Effector memory CD4-positive, alpha-beta T cell (primary cell): ENCODE measurements at places on chromosomes 2 and 18.

- DNase-seq: no peak
These were observed 58.8 kb downstream of the GPC1 start for GRCh38 chr2:240494194-240494793.

DNA sequence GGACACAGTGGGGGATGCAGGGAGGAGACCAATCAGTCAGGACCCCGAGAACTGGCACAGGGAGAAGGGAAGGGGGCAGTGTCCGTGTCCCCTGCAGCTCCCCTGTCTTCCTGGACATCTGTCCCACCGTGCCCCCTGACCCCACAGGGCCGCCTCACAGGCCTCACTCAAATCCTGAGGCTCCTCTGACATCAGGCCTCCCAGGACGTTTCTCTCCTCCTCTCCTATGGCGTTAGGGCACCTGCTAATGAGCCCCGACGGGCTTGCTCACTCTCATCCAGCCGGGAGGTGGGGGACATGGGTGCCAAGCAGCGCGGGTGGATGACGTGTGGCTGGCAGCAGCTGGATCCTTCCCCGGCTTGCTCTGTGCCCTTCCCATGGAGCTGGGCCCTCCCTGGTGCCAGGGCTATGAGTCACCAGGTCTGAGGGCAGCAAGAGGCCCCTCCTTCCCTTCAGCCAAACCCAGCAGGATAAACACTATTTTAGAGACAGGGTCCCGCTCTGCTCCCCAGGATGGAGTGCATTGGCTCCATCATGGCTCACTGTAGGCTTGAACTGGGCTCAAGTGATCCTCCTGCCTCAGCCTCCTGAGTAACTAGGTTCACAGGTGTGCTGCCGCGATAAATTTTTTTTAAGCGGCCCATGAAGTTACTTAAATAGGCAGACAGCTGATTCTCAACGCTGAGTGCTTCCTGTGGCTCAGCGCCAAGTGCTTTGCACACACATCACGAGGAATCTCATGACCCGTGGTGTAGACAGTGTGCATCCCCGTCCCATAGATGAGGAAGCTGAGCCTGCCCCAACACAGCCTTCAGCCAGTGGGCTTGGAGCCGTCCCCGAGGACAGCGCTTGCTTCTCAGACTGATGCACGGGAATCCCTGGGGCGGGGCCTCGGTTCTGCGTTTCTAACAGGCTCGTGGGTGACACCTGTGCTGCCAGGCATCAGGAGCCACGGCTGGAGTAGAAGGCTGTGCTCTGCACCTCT is 64.5 kb upstream of the HDAC4 start:
- no peak for DNase-seq

DNA sequence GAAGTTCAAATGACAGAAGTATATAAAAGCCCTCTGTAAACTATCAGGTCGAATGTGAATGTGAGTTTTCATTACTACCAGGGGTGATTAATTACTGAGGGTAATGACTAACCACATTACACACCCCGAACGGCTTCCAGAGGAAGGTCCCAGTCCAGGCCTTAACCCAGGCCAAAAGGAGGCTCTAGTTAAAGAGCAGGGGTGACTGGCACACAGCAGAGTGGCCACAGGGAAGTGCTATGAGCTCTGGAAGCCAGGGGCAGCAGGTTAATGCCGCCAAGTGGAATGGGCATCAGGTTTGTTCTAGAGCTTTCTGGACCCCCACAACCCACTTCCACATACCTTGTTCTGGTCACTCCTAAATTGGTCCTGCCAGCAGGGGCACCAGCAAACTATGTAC is 87.7 kb downstream of the BCL11A start:
- DNase-seq: no peak

GRCh38 chr2:18299423-18300212 is 260.8 kb downstream of the RDH14 start:
- no peak for DNase-seq

GRCh38 chr2:234463626-234464290 is 33.1 kb downstream of the ARL4C start:
- DNase-seq: peak; percentile 63

DNA sequence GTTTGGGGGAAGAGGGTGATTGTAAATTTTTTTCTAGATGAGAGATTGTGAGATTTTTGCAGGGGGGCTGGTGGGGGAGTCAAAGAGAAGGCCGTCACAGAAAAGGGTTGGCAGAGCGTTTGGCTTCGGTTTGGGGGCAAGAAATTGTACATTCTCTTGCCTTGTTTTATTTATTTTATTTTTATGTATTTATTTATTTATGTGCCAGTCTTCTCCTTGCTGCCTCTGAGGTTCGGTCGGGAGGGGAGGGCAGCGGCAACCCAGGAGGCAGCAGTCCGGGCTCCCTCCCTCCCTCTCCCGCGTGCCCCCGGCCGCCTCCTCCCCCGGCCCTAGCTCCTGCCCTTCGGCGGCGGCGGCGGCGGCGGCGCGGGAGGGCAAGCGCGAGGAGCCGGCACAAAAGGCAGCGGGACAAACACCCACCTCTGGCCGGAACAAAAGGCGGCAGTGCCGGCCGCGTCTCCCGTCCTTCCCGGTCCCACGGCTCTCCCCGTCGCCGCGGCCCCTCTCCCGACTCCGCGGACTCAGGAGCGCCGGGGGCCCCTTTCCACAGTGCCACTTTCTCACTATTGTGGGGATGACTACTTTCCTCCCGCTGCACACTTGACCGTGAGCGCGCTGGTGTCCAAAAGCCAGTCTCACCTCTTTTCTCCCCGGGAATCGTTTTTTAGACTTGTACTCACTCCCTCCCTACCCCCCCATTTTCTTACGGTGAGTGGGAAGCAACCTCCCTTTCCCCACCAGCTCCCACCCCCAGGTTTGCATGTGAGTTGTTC is 1.2 kb downstream of the BCL11A start:
- no peak for DNase-seq

DNA sequence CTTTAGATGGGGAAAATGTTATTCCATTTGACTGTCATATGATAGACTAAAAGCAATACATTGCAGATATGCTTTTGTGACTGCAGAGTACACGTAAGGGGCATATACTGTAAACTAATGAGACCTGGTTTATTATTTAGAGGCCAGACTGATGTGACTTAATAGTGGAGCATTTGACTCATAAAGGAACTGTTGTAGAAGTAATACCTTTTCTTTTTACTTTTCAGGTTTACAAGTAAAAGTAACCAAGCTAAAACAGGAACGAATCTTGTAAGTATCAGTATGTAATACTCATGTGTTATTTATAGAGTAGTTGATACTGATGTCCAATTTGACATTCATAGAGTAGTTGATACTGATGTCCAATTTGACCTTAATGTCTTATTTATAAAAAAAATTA is 13.1 kb downstream of the RBBP8 start:
- DNase-seq: no peak

DNA sequence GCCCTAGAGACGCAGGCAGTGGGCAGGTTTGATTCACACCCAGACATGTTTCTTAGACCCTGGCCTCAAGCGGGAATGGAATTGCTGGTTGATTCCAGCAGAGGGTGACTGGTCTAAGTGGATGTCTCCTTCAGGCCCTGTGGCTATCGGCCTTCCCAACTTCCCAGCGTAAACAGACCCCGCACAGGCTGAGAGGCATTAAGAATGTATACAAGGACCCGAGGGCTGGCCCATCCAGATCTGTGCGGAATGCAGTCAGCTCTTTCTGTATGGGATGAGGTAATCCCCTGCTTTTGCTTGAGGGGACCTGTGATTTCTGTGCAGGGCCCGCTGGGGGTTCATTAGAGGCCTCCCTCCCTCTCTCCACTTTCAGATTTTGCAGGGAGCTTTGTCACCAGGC is 6.5 kb downstream of the ACKR3 start:
- no peak for DNase-seq

DNA sequence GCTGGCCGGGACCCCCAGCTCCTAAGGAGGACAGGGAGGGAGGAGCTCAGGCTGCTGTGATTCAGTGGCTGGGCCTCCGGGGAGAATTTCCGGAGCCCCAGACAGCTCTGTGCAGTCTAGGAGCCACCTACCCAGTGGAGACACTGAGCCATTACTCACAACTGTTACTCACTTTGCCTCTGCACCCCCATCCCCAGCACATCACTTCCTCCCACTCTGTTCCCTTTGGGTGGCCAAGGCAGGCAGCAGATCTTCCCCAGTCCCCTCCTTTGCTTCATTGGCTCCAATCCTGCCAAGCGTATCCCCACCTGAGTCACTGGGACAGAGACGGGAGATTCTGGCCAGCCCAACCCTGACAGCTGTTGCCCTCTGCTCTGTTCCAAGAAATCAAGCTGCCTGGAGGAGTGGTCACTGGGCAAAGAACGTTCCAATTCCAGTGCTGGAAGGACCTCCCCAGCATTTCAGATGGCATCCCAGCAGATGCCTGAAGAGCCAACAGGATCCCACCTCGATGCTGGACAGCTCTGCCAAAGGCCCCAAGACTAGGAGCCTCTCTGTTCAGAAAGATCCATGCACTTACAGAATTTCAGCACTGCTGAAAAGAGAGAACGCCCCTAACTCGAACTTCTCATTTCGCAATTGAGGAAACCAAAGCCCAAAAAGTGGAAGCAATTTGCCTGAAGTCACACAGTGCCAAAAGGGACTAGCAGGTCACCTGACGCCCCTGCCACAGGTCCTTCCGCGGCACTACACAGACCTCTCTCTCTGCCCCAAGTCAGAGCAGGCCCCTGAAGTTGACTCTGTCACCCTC is 68.3 kb downstream of the TNS1 start:
- DNase-seq: no peak

- DNase-seq: no peak
These were observed 1292.2 kb upstream of the ZEB2 start for GRCh38 chr2:145812165-145812554.

GRCh38 chr2:12361506-12361905 is 355.2 kb upstream of the TRIB2 start:
- no peak for DNase-seq

GRCh38 chr2:96130483-96130882 is 7.8 kb downstream of the ASTL start:
- DNase-seq: no peak

- no peak for DNase-seq
These were observed 9.2 kb upstream of the HK2 start for GRCh38 chr2:74824679-74825078.

GRCh38 chr18:48355276-48356115 is 53.7 kb downstream of the ZBTB7C start:
- DNase-seq: no peak

GRCh38 chr18:48975120-48975816 is 24.5 kb upstream of the SMAD7 start:
- DNase-seq: no peak

GRCh38 chr2:182446087-182446486 is 19.3 kb upstream of the PDE1A start:
- DNase-seq: no peak

GRCh38 chr2:148218326-148219075 is 197.6 kb downstream of the MBD5 start:
- no peak for DNase-seq

- no peak for DNase-seq
These were observed 122.7 kb downstream of the TWIST2 start for GRCh38 chr2:238970553-238971081.

DNA sequence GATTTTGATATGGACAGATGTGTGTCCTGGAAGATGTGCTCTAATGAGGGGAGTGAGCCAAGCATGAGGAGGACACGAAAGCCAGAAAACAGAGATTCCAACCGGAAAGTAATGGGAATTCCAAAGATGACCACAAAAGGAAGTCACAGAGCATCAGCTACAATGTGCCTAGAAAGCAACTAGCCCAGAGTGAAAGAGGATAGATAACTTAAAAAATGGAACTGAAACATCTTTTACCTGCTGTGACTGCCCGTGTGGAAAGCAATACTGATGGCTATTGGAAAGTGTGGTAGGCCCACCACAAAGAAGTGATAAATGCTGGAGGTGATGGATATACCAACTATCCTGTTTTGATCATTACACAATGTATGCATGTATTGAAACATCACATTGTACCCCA is 21.6 kb downstream of the DNMT3A start:
- no peak for DNase-seq

- DNase-seq: no peak
These were observed at the start of gene IL1R1 for GRCh38 chr2:102141970-102142828. TSS of gene IL1R1 (plus strand) at chr2:102142746. CDS start at chr2:102157725, 14,979 bp downstream.

DNA sequence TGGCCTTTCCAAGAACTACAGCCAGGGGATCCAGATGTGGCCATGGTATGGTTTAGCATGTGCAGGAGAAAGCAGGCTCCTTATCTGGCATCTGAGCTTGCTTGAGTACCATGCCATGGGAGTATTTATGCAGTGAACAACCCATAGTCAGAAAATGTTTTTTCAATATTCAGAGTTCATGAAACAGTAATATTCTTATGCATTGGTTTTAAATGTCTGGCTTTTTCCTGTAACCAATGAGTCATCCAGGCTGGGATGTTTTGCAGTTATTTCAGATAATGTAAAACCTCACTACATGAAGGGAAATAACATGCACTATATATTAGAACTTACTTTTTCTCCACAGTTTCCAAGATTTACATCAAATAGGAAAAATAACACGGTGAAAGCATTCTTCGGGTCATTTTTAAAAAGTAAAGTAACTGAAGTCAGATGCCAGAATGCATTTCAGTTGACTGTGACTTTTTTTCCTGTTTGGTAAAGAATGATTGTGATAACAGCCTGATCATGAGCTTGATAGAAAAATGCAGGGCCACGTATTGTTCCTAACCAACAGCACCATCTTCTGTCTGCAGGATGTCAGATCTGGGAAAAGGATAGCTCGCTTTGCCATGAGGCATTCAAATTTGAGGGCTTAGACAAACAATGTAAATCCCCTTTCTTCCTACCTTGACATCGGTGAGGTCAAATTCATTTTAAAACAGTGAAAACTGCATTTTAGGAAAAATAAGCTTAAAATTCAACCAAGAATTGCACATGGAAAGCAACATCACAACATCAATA is 152.8 kb downstream of the DSC3 start:
- DNase-seq: no peak

DNA sequence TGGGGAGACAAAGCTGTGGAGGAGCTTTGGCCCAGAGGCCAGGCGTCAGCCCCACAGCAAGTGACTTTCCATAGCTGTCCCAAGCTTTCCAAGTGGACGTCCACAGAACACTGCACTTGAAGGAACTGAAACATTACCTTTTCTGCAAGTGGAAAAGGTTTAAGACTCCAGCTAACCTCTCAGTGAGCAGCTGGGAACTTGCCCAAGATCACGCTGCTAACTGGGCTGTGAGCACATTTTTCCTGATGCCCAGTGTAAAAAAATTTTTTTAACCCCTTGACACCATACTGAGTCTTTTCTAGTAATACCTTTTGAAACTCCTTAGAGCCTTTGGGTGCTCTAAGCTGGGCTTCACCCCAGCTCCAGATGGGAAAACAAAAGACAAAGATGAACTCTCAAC is 256.7 kb downstream of the HAUS1 start:
- DNase-seq: no peak

DNA sequence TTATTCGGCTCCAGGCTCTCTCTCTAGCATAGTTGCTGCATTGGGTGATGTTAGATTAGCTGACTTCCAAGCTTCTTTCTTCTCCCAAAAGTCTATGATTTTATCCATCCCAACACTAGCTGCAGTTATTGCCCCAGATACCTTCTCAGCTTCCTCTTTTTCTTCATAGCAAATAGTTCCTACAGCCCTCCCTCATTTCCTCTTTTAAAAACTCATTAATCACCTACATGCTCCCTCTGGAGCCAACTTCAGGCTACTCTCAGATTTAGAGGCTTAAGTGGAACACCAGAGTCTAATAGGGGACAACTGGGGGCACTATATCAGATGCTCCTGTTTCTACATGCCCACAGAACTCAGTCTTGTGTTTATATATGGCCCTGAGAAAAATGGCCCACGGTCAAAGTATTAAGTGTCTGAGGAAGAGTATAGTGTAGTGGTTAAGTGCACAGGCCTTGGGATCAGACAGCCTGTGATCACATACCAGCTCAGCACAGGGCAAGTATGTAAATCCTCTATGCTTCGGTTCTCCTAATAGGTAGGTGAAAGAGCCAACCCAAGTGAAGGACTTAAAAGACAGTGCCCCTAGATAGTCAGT is 241.9 kb upstream of the SLC14A2 start:
- no peak for DNase-seq

- DNase-seq: no peak
These were observed 58.6 kb downstream of the RELCH start for GRCh38 chr18:62245699-62246098.
